HuH-7.5 (cell line): ENCODE measurements at places on chromosomes 3 and 15.
A peak's percentile ranks its signal among the peaks of the same experiment; 100 is the strongest.

DNA sequence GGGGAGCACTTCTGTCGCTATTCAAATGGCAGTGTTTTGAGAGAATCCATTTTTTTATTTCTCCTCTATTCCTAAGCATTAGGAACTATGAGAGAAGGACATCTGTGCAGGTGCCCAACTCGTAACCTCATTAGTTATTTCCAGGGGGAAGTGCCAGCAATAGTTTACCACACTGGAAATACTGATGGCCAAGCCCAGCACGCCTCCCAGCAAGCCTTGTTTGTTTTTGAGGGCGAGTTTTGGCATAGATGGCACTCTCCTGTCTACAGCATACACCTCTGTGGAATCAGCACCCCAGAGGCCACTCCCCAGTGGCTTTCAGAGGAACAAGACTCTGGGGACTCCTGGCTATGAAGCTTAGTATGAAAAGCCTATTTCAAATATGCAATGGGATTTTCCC, 36.6 kb downstream of the FAN1 start:
- no peak for DNase-seq

DNA sequence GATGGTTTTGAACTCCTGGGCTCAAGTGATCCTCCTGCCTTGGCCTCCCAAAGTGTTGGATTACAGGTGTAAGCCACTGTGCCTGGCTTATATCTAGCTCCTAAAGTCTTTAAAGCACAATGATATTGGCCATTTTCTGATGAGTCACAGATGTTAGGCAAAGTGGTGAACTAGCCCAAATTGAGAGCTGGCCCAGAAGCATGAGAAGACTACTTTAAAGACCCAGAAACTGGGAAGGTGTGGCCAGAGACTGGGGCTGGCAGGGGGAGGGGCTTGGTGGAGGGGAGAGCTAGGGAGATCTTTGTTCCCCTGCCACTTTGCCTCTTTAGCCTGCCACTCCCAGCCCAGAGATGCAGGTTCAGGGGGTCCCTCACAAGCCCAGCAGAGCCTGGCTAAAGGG, 21.6 kb downstream of the CHRNA3 start:
- DNase-seq, result no peak

- DNase-seq, result no peak
Measured at GRCh38 chr15:74137537-74137894, 7.1 kb downstream of the ISLR2 start.

GRCh38 chr3:158522221-158523136, 48.5 kb upstream of the MLF1 start:
- DNase-seq, result no peak

DNA sequence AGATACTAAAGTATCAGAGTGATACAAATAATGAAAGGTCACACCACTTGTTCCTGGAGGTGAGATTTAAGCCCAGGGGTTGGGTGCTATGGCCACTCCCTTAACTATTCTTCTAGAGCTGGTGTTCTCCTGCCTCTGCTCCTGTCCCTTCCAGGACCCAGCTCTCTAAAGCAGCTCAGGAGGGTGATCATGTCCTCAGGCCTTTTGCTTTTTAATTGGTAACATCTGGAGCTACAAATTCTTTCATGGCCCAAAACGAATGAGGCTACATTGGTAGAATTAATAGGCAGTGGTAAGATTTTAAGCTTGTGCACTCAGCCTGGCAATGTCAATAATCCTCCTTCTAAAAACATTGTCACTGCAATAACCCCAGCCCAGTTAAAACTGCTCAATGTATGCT, 38.2 kb upstream of the CNOT10 start:
- DNase-seq, result no peak

DNA sequence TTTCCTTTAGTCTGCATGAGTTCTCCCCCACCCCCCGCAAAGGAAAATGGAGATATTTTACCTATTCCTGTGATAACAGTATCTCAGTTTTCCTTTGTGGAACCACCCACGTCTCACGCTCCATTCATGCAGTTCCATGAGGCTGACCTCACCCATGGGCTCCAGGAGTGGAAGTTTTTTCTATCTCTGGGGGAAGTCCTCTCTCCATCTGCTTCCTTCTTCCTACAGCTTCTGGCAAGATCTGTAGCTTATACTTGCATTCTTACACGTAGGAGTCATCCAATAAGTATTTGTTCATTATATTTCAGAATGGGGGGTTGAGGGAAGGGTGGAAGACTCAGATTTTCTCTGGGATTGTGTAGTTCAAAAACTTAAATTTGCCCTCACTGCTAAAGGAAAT, 5.8 kb upstream of the GLCE start:
- DNase-seq, result no peak

DNA sequence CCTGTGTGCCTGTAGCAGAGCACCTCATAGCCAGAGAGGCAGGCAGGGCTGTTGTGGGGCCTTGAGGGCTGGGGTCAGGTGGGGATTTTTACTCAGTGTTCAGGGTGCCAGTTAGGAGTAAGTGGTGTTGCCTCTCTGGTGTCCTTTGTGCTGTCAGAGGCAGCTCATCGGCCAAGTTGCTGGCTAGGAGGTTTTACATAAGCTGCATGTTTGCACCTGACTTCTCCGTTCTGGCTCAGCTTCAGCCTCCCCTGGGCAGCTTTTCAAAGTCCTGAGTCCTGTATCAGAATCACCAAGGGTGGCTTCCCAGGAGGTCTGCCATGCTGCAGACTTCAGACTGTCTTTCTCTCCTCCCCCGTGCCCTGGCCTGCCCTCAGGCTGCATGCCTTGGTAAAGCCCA, 242.6 kb upstream of the TPM1 start:
- DNase-seq, result no peak

DNA sequence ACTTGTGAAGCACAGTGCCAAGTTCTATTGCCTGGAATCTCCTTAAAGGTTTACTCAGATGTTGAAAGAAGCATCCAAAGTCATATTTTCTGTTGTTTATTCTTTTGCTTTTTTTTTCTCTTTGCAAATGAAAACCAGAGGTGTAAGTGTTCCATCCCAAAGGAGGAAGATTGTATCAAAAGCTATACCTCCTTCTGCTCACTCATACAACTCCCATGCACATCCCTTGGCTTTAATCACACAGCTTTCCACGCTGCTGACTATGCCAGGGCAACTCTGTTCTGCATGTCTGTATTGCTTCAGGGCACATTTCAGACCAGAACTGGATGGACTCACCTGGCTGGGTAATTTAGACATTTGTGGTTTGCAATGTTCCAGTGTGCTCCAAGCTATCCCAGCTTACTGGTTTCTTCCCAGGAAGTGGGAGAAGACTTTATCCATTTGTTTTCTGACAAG, 399.6 kb upstream of the TBL1XR1 start:
- no peak for DNase-seq

DNA sequence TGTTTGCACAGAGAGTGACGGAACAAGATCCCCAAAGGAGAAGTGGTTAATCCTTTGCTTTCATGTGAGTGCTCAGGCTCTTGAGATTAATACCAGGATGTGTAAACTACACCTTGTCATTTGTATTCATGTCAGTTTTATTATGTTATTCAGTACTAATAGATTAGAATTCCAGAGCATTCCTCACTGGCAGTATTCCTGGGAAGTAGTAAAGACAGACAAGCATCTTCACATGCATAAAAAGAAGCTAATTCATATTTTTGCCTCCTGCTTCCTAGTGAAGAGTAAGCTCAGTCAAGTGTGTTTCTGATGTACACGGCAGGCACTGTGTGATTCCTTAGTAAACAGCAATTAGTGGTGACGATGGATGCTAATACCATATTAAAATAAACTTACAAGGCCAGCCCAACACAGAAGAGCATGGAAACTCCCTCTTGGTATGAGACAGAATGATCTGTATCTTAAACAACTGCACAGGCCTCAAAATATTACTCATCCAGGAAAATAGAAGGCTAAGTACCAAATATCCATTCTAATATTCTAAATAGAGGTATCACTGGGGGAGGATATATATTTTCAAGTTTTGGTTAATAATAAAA, 336.8 kb upstream of the MCTP2 start:
- DNase-seq, result no peak

DNA sequence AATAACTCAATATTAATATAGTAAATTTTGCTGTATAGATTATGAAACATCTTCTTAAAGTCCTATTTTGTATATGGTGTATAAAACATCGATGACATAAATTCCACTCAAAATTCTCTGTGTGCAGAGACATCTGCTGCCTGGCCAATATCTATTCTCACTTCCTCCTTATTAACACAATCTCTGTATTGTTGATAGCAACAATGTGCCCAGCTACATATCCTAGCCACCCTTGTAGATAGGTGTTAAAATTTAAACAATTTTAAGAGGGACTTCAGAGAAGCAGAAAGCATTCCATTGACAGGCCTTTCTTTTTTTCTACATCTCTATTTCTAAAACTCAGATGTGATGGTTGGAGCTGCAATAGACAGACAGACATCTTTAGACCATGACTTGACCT, 72.3 kb downstream of the FGF12 start:
- no peak for DNase-seq

GRCh38 chr3:194301730-194302129, 49.4 kb downstream of the CPN2 start:
- DNase-seq, result no peak

DNA sequence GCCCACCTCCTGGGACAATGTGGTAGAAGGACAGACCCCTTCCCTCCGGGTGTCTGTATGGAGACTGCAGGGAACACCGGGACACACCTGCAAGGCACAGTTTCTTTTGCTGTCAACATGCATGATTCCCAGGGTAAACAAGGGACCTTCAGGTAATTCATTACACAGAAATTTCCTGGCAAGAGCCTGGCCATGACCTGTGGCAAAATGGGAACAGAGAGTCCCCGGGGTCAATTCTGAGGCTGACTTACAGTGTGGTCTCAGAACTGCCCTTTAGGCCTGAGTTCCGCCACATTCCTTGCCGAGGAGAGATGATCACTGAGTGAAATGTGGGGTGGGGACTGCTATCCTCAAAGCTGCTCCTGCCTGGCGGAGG, 6.3 kb downstream of the STARD5 start:
- DNase-seq, result no peak

DNA sequence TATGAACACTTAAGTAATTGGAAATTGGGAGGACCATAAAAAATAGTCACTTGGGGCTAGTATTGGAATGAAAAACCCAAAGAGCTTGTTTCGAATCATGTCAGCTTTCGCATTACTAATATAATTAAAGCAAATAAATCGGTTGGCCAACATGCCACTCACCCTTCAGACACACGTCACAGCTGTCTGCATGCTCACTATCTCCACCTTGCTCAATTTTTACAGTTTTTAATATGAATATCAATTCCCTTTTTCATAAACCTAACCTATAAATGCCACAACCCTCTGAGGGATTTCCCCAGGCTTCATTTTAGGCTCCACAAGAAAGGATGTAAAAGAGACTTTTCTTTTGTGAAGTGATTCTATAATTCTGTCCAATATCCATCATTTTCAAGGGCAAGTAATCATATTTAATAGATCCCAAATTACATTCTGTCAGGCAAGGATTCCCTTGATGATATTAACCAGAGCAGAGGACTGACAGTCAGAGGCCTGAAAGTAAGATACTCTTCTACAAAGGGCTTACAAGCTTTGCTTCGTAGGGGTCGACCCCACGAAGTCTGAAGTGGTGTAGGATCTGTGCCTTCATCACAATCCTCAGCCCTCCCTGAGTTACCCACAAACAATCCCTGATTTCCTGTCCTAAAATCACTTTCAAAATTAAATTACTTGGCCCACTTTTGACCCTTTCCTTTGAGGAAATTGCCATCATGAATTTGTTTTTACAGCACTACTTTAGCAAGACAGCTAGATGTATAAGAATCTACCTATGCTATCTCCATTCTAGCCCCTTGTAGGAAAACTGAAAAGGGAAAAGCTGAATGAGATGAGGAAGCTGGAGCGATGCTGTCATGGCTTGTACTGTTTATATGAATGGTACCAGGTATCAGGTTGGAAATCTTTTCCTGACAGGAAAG, 44.5 kb downstream of the NANOGP8 start:
- DNase-seq, result no peak

GRCh38 chr3:99286266-99286845, 352.0 kb upstream of the COL8A1 start:
- DNase-seq, result no peak

DNA sequence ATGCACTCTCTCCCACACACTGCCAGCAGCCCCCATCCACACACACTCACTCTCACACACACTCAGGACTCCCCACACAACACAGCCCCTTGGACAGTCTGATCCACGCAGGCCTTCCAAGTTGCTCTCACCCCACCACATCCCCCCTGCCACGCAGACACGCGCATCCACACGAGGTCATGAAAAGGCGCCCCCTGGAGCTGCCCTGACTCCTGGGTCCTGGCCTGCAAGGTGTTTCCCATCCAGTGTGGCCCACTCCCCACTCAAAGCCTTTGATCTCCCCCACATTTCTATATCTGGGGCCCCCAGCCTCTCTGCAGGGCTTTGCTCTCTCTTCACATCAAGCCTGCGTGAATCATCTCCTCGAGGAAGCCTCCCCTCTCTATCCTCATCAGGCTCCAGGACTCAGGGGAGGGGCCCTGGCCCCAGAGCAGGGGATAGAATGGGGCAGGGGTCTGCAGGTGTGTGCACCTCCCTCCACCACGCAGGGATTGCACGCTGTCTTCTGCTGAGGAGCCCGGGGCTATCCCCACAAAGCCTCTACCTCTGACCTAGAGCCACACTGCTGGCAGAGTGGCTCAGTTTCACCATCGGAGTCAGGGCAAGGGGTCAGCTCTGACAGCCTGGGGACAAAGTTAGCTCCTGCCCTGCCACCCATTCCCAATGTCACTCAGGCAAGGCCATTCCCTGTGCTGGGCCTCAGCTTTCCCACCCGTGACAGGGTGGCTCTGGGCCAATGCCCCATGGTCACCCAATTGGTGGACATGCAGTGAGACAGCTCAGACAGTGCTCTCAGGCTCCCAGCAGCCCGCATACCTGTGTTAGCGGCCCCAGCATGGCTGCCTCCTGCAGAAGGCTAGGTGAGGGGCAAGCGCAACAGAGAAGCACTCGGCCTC, 6.4 kb downstream of the MYL3 start:
- no peak for DNase-seq

GRCh38 chr15:78265752-78266224, 1.4 kb downstream of the DNAJA4 start:
- no peak for DNase-seq

GRCh38 chr3:37993820-37994638, 3.4 kb downstream of the VILL start:
- peak; percentile 76 for DNase-seq

- no peak for DNase-seq
Measured at GRCh38 chr3:44104043-44104442, 137.6 kb upstream of the TOPAZ1 start.

GRCh38 chr3:168427835-168428475, 332.2 kb upstream of the GOLIM4 start:
- DNase-seq, result no peak

GRCh38 chr3:172542999-172543398, 19.8 kb upstream of the TNFSF10 start:
- no peak for DNase-seq
